ENCODE measurements at places on chromosomes 16 and 17.

DNA sequence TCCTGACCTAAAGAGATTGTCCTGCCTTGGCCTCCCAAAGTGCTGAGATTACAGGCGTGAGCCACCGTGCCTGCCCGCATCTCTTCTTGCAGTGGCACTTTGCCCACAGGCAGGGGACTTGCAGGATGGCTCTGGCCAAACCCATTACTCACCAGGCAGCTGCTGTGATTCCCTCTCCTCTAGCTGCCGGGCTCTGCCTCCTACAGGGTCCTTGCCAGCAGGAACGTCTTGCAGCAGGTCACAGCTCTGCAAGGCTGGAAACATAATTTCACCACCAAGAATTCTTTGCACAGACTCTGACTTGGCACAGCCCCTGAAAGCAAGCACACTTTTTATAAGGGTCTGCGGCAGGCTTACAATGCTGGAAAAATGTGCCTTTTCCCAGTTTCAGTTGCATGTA is 20.3 kb downstream of the COX4I1 start:
- no peak for DNase-seq

GRCh38 chr16:59210955-59211541 is 476.9 kb upstream of the GOT2 start:
- DNase-seq: no peak

- DNase-seq: no peak
Measured at GRCh38 chr17:15332338-15332737, 9.1 kb downstream of the TEKT3 start.

- DNase-seq: no peak
Measured at GRCh38 chr16:85381738-85382592, 231.2 kb upstream of the GSE1 start.

DNA sequence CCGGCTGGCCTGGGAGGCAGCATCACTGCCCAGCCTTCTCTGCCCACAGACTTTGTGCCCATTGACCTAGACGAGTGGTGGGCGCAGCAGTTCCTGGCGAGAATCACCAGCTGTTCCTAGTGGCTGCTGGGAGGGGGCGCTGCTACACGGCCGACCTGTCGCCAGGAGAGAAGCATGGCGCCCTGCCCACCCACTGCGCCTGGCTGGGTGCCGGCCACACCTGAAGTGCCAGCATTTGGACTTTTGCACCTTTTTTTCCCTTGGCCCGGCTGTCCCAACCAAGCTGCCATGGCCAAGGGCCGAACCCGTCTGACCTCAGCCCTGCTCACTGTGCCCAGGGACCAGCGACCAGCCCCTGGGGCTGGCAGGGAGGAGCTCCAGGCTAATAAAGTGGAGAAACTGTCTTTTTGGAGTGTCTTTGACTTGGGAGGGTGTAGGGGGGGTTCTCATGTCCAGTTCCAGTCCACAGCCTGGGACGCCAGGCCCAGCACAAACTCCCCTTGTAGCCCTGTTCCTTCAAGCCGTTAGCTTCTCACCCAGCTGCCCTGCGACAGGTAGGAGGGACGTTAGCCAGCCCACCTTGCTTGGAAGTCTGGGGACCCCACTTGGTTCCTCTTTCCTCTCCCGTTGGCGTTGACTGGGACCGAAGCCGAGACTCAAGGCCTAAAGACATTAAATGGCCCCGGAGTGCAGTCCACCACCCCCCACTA is 939 bp upstream of the WDR90 start:
- DNase-seq: no peak

GRCh38 chr16:77775911-77776909 is 12.2 kb upstream of the VAT1L start:
- no peak for DNase-seq

- DNase-seq: no peak
Measured at GRCh38 chr17:44933824-44934744, 13.5 kb downstream of the KIF18B start.

GRCh38 chr16:72171236-72171635 is 719 bp downstream of the PMFBP1 start:
- DNase-seq: no peak

DNA sequence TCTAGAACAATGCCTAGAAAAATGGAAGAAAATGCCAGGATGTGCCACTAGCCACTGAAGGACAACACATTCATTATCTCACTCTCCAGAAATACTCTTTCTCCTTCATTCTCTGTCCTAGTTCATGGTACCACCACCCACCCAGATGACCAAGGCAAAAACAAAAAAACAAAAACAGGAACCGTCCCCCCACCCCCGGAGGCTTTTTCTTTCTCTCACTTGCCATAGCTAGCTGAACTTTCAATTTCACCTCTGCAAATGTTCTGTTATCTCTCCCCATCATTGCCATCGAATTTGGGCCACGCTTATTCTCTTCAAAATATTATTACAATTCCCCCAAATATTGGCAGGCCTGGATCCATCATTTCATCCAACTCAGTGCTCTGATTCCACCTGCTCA is 49.0 kb downstream of the SOX9 start:
- DNase-seq: no peak

GRCh38 chr17:73877962-73878361 is 233.7 kb upstream of the SDK2 start:
- no peak for DNase-seq

- DNase-seq: peak; percentile 35
Measured at GRCh38 chr16:3234857-3235561, at the start of gene ZNF200. Gene ZNF200, minus strand, starts transcription at chr16:3235158. Its CDS starts 1,403 bp downstream, at chr16:3233755.

- DNase-seq: no peak
Measured at GRCh38 chr16:28923231-28923587, 1.8 kb downstream of the RABEP2 start.

GRCh38 chr17:3471599-3471998 is at the start of gene SPATA22:
Gene SPATA22, minus strand, starts transcription at chr17:3471819. Its CDS starts 2,494 bp downstream, at chr17:3469325.
- DNase-seq: no peak

DNA sequence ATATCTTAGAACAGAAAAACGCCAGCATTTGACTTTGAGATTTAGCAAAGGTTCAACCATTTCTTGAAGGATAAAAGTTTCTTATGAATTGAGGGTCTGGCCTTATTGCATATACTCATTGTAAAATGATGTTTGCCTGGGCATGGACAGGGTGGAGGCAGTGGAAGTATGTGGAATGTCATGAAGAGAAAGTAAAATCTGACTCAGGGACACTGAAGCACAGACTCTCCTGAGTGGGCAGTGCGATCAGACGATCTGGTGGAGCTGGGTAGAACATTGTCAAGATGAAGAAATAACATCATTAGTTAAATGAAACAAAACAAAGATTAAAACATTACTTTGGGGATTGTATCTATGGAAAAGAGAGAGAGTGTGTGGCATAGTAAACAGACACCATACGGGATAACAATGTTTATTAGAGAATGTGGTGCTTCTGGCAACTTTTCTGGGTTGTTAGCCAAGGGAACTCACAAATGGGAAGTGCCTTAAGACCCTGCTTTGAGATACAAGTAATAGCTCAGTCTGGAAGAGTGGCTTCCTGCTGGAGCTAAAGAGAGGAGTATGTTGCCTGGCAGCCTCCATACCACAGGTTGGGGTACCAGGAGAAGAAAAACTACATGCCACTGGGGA is 4.4 kb downstream of the MAP3K3 start:
- no peak for DNase-seq

DNA sequence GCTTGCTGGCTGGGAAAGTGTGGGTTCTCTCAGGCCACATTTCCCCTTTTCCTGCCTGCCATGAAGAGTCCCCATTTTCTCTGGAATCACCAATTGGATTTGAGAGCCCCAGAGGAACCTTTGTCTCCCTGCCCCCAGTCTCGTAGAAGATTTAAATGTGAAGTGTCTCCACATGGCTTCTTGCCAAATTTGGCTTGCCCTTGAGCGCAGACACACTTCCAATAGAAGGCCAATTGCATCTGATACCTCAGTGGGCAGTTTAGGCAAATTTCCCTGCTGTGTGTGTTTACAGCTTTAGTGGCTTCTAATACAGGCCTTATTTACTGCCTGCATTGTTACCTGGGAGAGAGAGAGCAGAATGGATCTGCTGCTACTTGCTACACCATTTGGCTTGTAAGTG is 29.7 kb downstream of the CDK5R1 start:
- DNase-seq: no peak

GRCh38 chr16:10620120-10620519 is 39.7 kb upstream of the EMP2 start:
- no peak for DNase-seq

DNA sequence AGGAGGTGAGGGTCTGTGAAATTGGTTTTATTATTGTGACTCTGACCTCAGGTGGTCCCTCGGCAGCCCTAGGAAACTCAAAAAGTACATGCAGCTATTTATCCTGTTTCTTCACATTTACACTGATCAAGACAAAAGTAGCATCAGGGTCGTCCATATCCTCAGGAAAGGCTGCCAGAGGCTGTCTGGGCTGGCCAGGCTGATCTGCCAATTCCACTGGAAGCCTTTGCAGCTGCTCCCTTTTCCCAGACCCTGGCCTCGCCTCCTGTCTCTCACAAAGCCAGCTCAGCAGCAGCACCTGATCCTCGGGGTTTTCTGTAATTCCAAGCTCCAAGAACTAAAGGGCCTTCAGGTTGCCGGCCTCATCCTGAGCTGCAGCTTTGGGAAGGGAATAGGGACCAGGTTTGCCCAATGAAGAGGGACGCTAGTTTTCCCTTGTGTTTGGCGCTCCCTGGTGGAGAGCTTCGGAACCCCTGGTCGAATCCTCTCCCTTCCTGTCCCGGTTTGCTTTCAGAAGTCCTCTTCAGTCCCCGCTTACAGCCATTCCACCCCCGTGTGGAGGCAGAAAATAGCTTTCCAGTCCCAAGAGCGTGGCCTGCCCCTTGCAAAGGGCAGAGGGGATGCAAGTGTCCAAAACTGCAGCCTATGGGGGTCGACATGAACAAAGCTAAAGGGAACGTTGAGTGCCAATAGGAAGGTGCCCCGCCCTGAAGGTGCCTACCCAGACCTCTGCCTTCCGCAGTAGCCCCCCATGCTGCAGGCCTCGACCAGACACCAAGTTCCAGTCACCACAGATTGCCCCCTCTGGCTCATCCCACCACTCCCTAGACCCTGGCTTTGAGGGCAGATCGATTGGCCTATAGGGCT is 13.4 kb downstream of the MFSD6L start:
- no peak for DNase-seq

- no peak for DNase-seq
Measured at GRCh38 chr17:39461926-39462569, 762 bp downstream of the CDK12 start.

DNA sequence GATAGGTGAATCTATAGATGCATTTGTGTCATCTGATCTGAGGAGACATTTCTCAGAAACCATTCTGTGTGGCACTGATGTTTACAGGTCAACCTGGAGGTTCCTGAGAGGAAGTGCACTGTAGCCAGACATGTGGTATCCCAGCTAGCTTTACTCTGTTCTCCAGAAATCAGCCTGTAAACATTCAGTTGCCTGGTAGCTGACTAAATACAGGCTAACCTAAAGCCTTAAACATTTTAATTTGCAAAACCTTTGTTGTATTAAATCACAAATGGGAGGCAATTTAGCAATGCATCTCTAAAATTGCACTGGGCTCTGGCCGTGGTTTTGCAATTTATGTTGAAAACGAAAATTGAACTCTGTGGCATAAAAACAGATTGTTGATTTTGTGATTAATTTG is 207.6 kb downstream of the FTO start:
- DNase-seq: no peak

DNA sequence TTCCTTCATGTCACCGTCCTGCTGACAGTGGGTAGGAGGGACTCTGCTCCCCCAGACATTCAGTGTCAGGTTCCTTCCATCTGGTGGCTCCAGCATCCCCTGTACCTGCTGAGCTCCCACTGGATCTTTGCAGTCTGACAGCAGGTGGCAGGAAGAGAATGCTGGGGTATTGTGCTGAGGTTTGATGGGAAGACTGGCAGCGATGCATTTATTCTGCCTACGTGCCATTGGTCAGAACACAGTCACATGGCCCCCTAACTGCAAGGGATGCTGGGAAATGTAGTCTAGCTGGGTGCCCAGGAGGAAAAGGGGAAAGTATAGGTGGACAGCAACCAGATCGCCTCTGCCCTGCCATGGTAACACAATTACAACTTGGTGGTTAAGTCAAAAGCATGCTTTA is 44.4 kb downstream of the IRX3 start:
- no peak for DNase-seq

DNA sequence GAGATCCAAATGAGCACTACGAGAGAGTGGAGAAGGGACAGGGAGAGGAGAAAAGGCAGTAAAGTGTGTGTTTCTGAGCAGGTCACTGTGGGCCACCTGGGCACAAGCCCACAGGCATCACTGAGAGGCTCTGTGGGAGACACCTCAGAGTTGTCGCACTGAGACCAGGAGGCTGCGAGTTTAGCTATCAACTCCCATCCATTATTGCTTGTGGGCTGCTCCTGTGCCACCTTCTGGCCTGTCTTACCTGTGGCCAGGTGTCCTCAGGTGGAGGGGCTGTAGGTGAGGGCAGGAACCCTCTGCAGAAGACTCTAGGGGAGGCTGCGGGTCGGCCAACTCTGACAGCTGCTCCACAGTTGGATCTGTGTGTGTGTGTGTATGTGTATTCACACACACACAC is 2.5 kb upstream of the PRR29 start:
- no peak for DNase-seq

GRCh38 chr17:17700251-17700969 is 19.2 kb downstream of the RAI1 start:
- no peak for DNase-seq

GRCh38 chr16:2530629-2531318 is 434 bp downstream of the CEMP1 start:
- DNase-seq: no peak

GRCh38 chr17:81402981-81403467 is 7.8 kb downstream of the BAHCC1 start:
- no peak for DNase-seq

- DNase-seq: no peak
Measured at GRCh38 chr16:85261204-85261603, 148.9 kb upstream of the CIBAR2 start.

- peak; percentile 80 for DNase-seq
Measured at GRCh38 chr17:28599311-28600184, 723 bp upstream of the SPAG5 start.
